ENCODE measurements at places on chromosomes 12 and 14. TPM values are rescaled to one million over a fixed set of nuclear protein-coding genes. Genes with fewer than 3 reads are reported as not detected.

The KRT4 gene
- total RNA-seq: not detected

The KRT85 gene
- not detected for total RNA-seq

The OAS1 gene
- 1.2 TPM for total RNA-seq

The VPS33A gene
- total RNA-seq: 18.3 TPM

The CCDC177 gene
- not detected for total RNA-seq

The LAG3 gene
- not detected for total RNA-seq

The IFNG-AS1 gene
- total RNA-seq: 0.07 TPM

The CCND2 gene
- total RNA-seq: 144 TPM

The CLEC1B gene
- not detected for total RNA-seq

The NTS gene
- total RNA-seq: 0.39 TPM

The KLRC2 gene
- not detected for total RNA-seq

The SPX gene
- 1.2 TPM for total RNA-seq

The CMKLR1 gene
- 5.4 TPM for total RNA-seq

The ARHGEF25 gene
- 31.5 TPM for total RNA-seq

The CLEC4A gene
- total RNA-seq: 0.07 TPM

The ADAMTS20 gene
- total RNA-seq: not detected

The P2RX2 gene
- not detected for total RNA-seq

The GNPNAT1 gene
- total RNA-seq: 33.5 TPM

The SLC48A1 gene
- 22.9 TPM for total RNA-seq

The GLT1D1 gene
- total RNA-seq: not detected

The LRRC43 gene
- 1.2 TPM for total RNA-seq

The PZP gene
- total RNA-seq: not detected

The COX8C gene
- not detected for total RNA-seq

The SIRT4 gene
- total RNA-seq: 2.0 TPM

The INHBE gene
- 2.0 TPM for total RNA-seq

The GPRC5D gene
- total RNA-seq: 0.13 TPM

The KCNA1 gene
- not detected for total RNA-seq

The NPFF gene
- total RNA-seq: not detected

The E2F7 gene
- total RNA-seq: 16.7 TPM

The RCOR1 gene
- 16.7 TPM for total RNA-seq

The FGF6 gene
- total RNA-seq: not detected

The C12orf42 gene
- total RNA-seq: not detected

The PSMC6 gene
- 97.8 TPM for total RNA-seq

The CLEC2A gene
- total RNA-seq: not detected

The KITLG gene
- 68.7 TPM for total RNA-seq

The HHIPL1 gene
- 24.1 TPM for total RNA-seq

The DTX1 gene
- total RNA-seq: 0.03 TPM

The SLCO1B1 gene
- total RNA-seq: not detected

The AHNAK2 gene
- 194 TPM for total RNA-seq

The PTCSC3 gene
- not detected for total RNA-seq

The SLC7A8 gene
- 8.0 TPM for total RNA-seq

The VCPKMT gene
- total RNA-seq: 6.1 TPM

The RD3L gene
- not detected for total RNA-seq

The POTEG gene
- not detected for total RNA-seq

The TAC3 gene
- not detected for total RNA-seq

The OVCH1 gene
- total RNA-seq: 0.07 TPM

The KRT83 gene
- total RNA-seq: not detected
